ENCODE measurements at places on chromosomes 7 and 10.
A peak's percentile ranks its signal among the peaks of the same experiment; 100 is the strongest.

- DNase-seq = no peak
Observed at GRCh38 chr10:131477457-131478121, 166.1 kb upstream of the TCERG1L start.

GRCh38 chr10:49385939-49386922, 9.7 kb downstream of the DRGX start:
- DNase-seq = no peak

DNA sequence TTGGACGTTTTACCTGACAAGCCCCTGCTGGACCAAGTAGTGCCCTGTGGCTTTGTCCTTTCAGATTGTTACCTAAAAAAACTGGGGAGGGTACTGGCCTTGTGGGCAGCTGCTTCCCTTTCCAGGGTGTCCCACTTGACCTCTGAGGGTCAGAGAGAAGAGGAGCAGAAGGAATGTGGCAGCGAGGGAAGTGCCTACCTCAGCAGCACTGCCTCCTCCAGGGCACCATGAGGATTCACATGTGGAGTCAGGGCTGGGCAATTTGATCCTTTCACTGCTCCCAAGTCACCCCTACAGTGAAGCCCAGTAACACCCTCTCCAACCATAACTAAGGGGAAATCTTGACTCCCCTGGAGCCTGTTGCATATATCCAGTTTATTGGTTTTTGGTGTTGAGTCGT, 64.6 kb downstream of the ITGB1 start:
- DNase-seq = no peak

DNA sequence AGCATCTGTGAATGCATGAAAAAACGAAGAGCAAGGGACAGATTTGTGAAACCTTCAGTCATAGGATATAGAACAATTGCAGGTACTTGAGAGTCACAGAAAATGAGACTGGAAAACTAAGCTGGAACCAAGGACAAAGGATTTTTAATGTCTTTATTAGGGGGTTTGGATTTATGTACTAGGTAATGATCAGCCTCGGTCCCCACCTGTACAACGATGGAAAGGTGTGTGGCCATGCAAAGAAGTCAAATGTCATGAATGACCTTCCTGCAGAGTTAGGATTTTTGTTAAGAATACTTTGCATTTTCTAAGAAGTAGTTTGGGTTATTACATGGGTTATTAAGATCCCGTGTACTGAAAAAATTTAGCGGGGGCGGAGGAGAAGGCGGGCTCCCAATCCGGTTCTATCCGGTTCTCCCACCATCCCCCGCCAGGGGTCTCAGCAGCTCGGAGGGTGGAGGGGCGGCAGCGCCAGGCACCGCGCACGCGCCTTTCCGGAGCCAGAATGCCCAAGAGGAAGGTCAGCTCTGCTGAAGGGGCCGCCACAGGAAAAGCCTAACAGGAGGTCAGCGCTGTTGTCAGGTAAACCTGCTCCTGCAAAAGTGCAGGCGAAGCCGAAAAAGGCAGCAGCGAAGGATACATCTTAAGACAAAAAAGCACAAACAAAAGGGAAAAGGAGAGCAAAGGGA, 327.5 kb upstream of the PLXDC2 start:
- no peak for DNase-seq

DNA sequence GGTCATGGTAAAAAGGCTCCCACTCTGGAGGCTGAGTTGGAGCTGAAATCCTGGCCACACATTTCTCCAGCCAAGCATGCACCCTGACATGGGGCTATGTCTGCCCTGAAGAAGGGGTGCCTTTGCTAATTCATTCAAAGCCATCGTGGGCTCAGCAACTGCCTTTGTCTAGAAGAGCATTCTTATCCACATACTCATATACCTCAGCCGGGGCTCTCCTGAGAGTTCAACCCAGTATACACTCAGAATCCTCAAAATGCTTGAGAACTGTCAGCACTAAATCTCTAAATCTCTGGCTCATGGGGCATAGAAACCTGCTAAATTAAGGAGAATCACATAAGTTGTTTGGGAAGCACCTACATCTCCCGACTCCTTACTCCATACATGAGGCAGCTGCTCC, 89.3 kb downstream of the MRPL32 start:
- no peak for DNase-seq

DNA sequence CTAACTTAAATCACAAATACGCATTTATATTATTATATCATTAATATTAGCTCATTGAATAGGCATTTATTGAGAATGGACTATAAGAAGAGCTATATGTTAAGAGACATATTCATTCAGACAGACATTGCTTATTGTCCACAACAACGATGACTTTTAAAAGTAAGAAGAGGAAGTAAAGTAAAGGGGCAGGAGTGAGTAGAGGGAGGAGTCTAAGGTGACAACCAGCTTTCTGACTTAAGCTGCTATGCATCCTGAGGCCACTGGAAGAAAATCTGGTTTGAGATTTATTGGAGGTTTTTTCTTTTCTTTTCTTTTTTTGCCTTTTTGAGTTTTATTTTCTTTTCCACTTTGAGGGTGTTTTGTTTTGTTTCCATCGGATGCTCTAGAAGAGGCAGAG, 723.5 kb downstream of the GRM8 start:
- DNase-seq = no peak

DNA sequence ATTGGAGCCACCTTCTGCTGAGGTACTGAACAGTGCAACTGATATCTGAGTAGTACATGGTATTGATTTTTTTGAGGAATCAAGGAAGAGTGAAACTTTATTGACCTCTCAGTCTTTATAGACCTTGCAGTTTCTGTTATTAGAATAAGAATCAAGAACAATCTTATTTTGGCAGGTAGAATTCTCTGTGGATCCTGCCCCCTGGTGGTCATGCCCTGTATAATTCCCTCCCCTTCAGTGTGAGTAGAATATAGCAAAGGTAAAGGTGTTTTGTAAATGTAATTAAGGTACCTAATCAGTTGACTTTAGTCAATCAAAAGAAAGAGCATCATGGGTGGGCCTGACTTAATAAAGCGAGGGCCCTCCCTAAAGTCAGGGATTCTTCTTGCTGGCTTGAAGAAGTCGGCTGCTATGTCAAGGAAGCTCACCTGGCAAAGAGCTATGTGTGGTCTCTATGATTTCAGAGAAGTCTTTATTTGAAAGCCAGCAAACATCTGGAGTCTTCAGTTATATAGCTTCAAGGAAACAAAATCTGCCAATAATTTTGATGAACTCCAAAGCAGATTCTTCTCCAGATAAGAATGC, 142.8 kb downstream of the LSM5 start:
- DNase-seq = no peak

- no peak for DNase-seq
Observed at GRCh38 chr7:30925117-30925516, 13.5 kb downstream of the AQP1 start.

DNA sequence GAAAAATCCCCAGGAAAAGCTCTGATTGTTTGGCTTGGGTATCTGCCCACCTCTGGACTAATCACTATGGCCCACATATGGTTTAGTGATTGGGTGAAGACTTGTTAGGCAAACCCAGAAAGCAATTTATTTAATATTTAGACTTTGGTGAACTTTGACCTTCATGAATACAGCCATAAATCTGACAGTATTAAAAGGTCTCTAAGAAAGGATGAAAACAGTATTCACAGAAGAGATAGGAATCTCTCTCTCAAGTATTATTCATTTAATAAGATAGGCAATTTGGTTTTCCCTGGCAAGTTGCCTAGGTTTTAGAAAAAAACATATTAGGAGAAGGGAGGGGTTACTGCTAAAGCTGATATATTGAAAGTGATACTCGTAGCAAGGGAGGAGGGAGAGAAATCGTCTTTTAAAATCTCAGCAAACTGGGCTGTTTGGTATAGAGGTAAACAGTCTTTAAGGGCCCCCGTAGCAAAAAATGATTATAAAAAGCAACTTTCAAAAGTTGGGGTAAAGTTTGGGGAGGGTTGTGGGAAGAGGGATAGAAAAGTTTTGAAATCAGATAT, 57.1 kb downstream of the LSMEM1 start:
- DNase-seq = no peak

- DNase-seq = no peak
Observed at GRCh38 chr10:132248455-132249225, 59.1 kb downstream of the STK32C start.

DNA sequence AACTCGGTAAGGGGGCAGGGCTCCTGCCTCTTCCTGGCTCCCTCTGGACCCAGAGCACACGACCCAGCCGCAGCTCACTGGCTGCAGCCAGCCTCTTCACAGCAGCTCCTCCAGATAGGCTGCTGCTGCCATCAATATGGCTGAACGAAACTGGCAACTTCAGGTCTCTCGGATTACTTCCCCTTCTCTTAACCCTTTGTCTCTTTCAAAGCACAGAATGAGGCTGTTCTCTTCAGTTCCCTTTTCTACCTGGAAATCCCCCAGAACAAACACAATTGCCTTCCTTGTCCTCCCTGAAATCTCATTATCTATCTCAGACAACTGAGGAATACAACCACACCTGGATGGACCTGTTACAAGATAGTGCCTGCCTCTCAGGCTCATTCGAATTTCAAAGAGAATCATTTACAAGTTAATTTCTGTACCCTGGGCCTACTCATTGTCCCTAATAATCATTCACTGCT, 193.4 kb upstream of the MBL2 start:
- no peak for DNase-seq

DNA sequence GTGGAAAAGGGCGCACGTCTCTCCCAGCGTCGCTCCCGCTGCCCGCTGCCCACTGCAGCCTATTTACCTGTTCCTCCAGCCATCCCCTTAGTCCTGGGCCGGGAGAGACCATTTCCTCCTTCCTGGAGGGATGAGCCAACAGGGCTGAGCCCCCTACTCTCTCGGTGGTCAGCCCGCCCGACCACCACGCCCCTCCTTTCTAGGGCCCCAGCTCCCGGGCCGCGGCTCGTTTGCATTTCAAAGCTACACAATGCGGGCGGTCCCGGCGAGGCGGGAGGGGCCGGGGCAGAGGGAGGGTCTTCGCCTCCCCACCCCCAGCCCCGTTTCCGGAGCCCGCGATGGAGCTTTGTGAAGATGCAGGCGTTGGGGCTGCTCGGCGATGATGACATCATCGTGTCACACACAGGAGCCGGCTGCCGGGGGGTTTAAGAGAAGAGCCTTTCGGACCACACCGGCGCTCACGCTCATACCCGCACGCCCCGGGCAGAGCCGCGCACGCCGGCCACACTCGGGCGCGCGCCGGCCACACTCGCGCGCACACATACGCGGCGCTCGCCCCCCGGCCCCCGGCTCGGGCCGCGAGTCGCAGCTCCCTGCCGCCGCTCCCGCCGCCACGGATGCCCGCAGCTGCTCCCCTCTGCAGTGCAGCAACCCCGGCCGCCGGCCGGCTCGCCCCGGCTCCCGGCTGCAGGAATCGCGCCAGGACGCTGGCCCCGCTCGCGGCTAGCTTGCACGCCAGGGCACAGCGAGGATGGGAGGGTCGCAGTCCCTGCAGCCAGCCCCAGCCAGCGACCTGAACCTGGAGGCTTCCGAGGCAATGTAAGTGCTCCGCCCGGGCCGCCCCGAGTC, 107.7 kb upstream of the BTBD16 start:
- DNase-seq = no peak

GRCh38 chr10:69089638-69090599, 2.0 kb downstream of the SRGN start:
- peak; percentile 27 for DNase-seq

Data from stimulated activated CD4-positive, alpha-beta T cell treated with anti-CD3 and anti-CD28 coated beads, Interleukin-15, amount 100 ng/mL, for 1 hour (primary cell).